ENCODE measurements at places on chromosomes 2 and 18. TPM values are rescaled to one million over a fixed set of nuclear protein-coding genes. Genes with fewer than 3 reads are reported as not detected.

The TGFA gene
- 9.1 TPM for total RNA-seq

The IL1F10 gene
- not detected for total RNA-seq

The FN1 gene
- 955 TPM for total RNA-seq

The MARS2 gene
- total RNA-seq, result 6.5 TPM

The EPB41L3 gene
- 68.9 TPM for total RNA-seq

DNA sequence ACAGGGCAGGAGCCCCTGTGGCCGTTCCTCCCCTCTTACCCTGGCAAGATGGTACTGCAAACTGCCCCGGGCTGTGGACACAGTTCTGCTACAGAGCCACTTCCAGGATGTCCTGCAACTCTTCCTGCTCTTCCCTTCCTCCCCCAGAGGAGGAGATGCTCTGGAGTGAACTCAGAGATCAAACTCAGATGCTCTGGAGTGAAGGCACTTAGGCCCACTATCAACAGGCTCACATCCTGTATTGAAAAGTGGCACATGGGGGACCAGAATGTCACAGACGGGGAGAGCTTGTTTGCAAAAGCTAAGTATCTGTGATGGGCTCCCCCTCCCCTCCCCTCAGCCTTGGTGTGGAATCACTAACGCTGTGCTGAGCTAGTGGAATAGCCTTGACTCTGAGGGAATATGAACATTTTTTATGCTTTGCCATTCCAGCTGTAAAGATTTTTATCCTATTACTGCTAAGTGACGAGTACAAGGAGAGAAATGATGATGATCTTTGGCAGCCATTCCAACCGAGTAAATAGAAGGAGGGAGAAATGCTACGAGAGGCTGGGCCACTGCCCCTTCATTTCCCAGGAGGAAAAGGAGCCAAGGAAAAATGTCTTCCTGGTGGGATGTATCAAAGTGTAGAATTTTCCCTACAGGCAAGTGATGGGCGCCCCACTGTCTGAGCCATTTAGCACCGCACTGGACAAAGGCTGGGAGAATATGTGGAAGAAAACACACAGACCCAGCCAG, 152.6 kb downstream of the GALNT14 start:
- no peak for DNase-seq

- no peak for DNase-seq
These were observed 41.7 kb upstream of the NABP1 start for GRCh38 chr2:191636235-191636543.

DNA sequence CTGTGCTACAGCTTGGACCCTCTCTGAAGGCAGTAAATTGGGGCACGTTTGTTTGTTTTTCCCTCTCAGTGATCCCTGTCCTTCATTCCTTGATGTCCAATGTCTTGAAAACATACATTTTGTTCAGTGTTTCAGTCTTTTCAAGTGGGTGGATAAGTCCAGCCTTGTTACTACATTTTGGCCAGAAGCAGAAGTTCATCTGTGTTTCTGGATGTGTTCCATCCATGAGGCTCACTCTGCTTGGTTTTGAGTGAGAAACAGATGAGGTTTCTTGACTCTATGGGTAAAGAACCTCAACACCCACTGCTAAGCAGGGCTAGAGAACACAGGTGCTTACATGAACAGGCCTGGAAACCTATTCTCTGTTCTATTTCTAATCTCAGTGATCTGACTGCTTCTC, 74.5 kb upstream of the RFX8 start:
- no peak for DNase-seq

- DNase-seq, result no peak
These were observed 123.5 kb upstream of the ZFP36L2 start for GRCh38 chr2:43349904-43350303.

Data from upper lobe of right lung (tissue), 1 donor.